ENCODE measurements at places on chromosomes 16 and 17.

- no peak for DNase-seq
Observed at GRCh38 chr17:4772235-4772613, 538 bp downstream of the TM4SF5 start.

DNA sequence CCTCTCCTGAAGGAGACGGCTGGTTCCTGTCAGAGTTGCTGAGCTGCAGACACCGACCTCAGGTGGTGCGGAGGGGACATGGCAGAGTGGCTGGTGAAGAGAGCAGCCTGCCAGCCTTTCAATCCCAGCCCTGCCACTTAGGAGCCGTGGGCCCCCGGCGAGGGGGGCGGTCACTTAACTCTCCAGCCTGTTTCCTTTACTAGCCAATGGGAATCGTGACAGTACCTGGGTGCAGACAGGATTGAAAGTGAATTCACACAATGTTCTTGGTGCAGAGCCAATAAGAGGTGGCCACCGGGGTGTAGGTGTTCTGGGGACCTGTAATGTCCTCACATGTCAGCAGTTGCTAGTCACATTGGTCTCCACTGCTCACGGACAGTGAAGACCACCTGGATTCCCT is 13.5 kb downstream of the ACE start:
- no peak for DNase-seq

DNA sequence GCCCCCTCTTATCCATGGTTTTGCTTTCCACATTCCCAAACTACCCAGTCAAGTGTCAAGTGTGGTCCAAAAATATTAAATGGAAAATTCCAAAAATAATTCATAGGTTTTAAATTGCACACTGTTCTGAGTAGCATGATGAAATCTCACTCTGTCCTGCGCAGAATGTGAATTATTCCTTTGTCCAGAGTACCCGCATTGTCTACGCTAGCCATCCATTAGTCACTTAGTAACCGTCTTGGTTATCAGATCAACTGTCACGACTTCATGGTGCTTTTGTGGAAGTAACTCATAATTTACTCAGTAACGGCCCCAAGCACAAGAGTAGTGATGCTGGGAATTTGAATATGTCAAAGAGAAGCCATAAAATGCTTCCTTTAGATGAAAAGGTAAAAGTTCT is 94.9 kb downstream of the SLC39A11 start:
- DNase-seq: no peak

GRCh38 chr16:74771656-74772315 is 2.8 kb downstream of the FA2H start:
- no peak for DNase-seq

- DNase-seq: no peak
Observed at GRCh38 chr17:5662409-5663085, 78.2 kb upstream of the NLRP1 start.

DNA sequence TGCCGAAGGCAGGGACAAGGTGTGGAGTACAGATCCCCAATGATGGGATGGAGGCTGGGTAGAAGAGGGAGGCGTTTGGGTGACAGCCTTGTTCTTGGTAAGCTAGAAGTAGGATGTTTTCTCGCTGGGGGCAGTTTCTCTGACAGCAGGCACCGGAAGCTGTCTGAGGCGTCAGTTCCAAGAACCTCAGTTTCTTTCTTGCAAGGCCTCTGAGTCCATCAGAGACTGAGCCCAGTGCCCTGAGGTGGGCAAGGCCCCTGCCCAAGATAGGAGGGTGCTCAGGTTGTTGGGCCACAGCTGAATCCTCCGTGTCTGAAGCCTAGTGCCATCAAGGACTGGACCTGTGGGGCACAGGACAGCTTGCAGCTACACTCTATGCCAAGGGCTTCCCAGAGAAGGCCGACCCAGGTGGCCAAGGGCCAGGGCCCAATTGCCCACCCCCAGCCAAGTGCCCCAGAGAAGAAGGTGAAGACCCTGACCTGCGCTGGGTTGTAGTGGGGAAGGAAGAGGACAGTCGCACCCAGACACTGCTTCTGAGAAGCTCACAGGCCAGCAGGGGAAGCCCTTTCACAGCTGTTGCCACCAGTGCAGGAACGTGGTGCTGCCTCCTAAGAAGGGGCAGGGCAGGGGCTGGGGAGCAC is 13.1 kb downstream of the CYB5D2 start:
- no peak for DNase-seq

DNA sequence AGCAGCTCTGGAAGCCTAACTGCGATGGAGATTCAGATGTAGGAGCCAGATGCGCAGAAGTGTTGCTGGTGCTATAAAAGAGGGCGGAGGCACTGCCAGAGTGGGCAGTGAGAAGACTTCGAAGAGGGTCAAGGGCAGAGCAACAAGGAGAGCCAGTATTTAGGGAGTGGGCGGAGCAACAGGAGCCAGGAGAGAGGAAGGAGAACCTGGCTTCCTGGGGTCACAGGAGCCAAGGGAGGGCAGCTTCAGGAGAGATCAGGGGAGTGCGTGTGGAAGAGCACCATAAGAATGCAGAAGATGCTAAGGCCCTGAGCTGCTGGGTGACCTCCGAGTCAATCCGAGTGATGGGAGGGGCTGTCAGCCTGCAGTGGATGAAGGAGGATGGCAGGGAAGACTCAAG is 14.4 kb upstream of the MRPS23 start:
- no peak for DNase-seq

- DNase-seq: no peak
Observed at GRCh38 chr16:29736112-29736511, 9.7 kb downstream of the C16orf54 start.

GRCh38 chr17:5354310-5354709 is 65.2 kb downstream of the NUP88 start:
- DNase-seq: no peak
